ENCODE measurements at places on chromosomes 4 and X.

- peaks cover 26% of the 10 kb centered on the region for H3K36me3 ChIP-seq
- H3K27ac ChIP-seq = no peak overlapping the region
- H3K4me1 ChIP-seq = peaks cover 13% of the 10 kb centered on the region
- H3K4me3 ChIP-seq = no peak overlapping the region
- no peaks in the 10 kb centered on the region for H3K27me3 ChIP-seq
Measured at GRCh38 chrX:3678328-3678727, 35.1 kb downstream of the PRKX start.

DNA sequence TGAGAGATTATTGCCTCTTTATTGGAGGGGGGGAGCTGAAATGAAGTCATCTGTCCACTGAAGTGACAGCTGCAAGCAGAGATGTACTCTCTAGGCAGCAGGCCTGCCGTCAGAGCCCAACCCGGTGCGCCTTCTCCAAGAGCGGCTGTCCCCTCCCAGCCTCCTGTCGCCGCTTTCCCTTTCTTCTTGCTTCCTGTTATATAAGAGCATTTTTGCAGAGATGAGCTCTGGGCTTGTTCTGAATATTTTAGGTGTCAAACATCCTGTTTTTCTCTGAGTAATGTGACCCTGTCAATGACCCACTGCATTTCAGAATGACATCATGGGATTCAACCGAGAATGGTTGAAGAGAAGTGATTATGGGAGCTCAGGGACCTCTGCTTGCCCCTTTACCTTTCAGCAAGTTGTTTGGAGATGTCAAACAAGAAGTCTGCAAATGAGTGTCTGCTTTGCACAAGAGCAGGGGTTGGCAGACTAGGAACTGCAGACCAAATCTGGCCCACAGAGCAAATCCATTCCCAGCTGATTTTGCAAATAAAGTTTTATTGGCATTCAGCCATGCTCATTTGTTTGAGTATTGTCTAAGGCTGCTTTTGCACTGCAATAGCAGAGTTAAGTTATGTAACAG, 79.9 kb downstream of the SLC9A6 start:
- H3K4me1 ChIP-seq = peaks cover 10% of the 10 kb centered on the region
- no peak for DNase-seq
- H3K27ac ChIP-seq = no peak overlapping the region
- H3K27me3 ChIP-seq = peaks cover 3% of the 10 kb centered on the region
- H3K4me3 ChIP-seq = no peak overlapping the region

- H3K4me1 ChIP-seq = no peaks in the 10 kb centered on the region
- H3K4me3 ChIP-seq = no peak overlapping the region
- DNase-seq = no peak
- H3K27me3 ChIP-seq = no peaks in the 10 kb centered on the region
Measured at GRCh38 chrX:19046343-19047215, 62.7 kb upstream of the PHKA2 start.

GRCh38 chr4:46249516-46249915, 125.7 kb upstream of the GABRG1 start:
- H3K36me3 ChIP-seq = no peaks in the 10 kb centered on the region
- no peak for DNase-seq

- no peak for DNase-seq
- peaks cover 5% of the 10 kb centered on the region for H3K27me3 ChIP-seq
- H3K4me1 ChIP-seq = no peaks in the 10 kb centered on the region
- no peak overlapping the region for H3K4me3 ChIP-seq
- H3K27ac ChIP-seq = no peak overlapping the region
Measured at GRCh38 chr4:52780617-52781354, 29.6 kb upstream of the ERVMER34-1 start.

GRCh38 chrX:153735274-153735673, 10.6 kb downstream of the ABCD1 start:
- DNase-seq = no peak
- peak overlapping the region; percentile 18 for H3K27ac ChIP-seq
- peaks cover 26% of the 10 kb centered on the region for H3K36me3 ChIP-seq
- H3K4me3 ChIP-seq = no peak overlapping the region

- no peak for DNase-seq
- H3K4me1 ChIP-seq = no peaks in the 10 kb centered on the region
- H3K27me3 ChIP-seq = peaks cover 12% of the 10 kb centered on the region
- H3K27ac ChIP-seq = no peak overlapping the region
- no peaks in the 10 kb centered on the region for H3K36me3 ChIP-seq
Measured at GRCh38 chr4:158625544-158625943, 46.1 kb downstream of the C4orf46 start.

DNA sequence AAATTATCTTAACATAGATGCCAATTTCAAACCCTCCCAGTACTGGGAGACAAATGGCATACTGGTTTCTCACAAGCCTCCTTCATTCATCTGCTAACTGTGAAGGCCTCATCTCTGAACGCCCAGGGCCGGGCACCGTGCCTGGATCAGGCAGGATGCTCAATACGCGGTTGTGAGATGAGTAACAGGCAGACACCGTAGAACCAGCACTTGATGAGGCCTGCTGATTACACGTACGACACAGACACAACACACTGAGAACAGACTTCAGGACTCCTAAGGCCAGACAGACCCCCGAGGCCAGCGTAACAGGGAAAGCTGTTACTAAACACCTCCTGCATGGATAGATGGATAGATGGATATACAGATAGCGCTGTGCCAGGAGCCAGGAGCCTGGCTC, 154.6 kb downstream of the AFAP1 start:
- no peaks in the 10 kb centered on the region for H3K36me3 ChIP-seq
- no peak overlapping the region for H3K27ac ChIP-seq
- no peak for DNase-seq
- no peaks in the 10 kb centered on the region for H3K27me3 ChIP-seq
- H3K4me1 ChIP-seq = peaks cover 6% of the 10 kb centered on the region
- H3K4me3 ChIP-seq = no peak overlapping the region

DNA sequence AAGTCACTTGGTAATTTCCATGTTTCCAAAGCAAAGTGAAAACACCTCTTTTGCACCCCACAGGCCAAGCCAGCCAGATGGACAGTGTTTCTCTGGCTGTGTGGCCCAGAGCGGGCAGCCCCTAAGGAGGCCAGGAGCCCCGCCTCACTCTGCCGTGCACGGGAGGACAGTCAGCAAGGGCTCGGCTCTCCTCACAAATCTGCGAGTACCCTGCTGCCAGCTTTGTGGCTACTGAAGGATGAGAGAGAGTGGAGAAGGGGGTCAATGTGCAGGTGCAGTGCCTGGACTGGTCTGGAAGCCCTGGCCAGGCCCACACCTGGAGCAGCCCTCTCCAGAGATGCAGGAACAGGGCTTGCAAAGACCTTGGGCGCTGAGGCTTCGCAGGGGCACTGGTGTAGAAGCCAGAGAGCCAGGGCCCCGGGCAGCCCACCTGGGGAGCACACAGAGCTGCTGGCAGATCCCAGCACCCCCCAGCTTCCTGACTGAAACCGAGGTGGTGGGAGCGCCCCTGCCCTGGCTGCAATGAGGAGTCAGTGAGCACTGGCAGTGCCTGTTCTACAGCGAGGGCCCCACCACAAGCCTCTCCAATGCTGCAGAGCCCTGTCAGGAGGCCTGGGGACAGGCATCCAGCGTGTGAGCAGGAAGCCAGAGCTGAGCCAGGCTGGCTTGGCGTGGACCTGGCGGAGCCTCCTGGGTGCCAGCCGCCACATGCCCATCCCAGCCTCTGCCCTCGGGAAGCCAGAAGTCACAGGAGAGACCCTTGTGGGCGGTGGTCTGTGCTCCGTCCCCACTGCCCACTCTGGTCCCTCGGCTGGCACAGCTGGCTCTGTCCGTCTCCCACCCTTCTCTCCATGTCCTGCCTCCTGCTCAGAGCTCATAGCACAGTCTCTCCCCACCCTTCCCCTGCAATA, 3.9 kb downstream of the SPON2 start:
- peaks cover 21% of the 10 kb centered on the region for H3K27me3 ChIP-seq
- peak; percentile 43 for DNase-seq
- peaks cover 2% of the 10 kb centered on the region for H3K36me3 ChIP-seq
- peak overlapping the region; percentile 80 for H3K4me3 ChIP-seq
- H3K27ac ChIP-seq = peak overlapping the region; percentile 89
- peaks cover 19% of the 10 kb centered on the region for H3K4me1 ChIP-seq

GRCh38 chr4:161664740-161665139, 499.1 kb downstream of the FSTL5 start:
- no peak overlapping the region for H3K4me3 ChIP-seq
- no peaks in the 10 kb centered on the region for H3K4me1 ChIP-seq
- H3K27ac ChIP-seq = no peak overlapping the region
- H3K36me3 ChIP-seq = no peaks in the 10 kb centered on the region

DNA sequence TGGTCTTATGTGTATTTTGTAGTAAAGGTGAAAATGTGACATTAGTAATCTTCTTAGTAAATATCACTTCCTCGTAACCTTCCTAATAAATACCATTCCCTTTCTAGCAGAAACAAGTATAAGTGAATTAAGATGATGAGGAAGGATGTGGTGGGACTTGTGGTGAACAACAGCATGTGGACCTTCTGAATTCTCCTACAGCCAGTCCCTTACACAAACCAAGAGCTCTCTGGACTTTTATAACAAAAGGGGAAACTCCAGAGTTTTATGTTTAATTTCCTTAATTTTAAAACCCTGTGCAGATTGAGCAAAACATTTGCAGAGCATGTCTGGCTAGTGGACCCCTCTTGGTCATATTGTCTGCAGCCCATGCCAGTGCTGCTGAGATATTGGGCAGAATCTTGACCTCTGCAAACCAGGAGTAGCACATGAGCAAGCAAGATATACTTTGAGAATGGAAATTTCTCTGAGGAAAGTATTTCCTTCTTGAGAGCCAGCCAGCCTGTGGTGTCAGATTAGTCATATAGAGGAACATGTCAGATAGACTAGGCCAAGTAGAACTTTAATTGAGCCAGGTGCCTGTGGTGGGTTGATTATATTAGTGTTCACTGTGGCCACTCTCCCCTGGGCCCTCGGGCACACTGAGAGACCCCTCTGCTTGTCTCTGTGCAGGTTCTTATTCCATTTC, 328.2 kb downstream of the DKK2 start:
- H3K36me3 ChIP-seq = no peaks in the 10 kb centered on the region
- no peak overlapping the region for H3K27ac ChIP-seq
- no peak overlapping the region for H3K4me3 ChIP-seq

DNA sequence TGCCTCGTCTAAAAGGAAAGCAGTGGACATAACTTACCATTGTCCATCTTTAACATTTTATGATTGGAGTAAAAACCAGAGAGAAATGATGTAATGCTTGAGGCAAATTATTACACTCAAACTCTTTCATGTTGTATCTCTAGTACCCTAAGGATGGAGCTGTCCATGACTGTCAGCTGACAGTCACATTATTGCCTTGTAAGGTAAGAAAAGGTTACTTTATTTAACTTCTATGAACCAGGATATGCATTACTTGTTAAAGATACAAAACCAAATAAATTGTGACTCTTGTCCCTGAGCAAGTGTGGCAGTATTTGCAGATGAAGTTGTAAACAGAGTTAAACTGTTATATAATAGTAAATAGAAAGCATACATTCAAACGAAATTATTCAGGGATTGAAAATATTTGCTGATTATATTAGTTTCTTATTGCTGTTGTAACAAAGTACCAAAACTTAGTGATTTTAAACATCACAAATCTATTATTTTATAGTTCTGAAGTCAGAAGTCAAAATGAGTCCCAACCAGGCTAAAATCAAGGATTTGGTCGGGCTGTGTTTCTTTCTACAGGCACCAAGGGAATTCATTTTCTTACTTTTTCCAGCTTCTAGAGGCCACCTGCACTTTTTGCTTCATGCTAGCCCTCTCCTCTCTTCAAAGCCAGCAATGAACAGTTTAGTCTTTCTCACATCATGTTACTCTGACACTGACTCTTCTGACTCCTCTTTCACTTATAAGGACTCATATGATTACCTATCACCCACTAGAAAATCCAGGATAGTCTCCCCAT, 113.8 kb downstream of the CEP44 start:
- no peak overlapping the region for H3K4me3 ChIP-seq
- DNase-seq = no peak
- H3K27me3 ChIP-seq = peaks cover 12% of the 10 kb centered on the region
- no peaks in the 10 kb centered on the region for H3K36me3 ChIP-seq
- peaks cover 9% of the 10 kb centered on the region for H3K4me1 ChIP-seq

DNA sequence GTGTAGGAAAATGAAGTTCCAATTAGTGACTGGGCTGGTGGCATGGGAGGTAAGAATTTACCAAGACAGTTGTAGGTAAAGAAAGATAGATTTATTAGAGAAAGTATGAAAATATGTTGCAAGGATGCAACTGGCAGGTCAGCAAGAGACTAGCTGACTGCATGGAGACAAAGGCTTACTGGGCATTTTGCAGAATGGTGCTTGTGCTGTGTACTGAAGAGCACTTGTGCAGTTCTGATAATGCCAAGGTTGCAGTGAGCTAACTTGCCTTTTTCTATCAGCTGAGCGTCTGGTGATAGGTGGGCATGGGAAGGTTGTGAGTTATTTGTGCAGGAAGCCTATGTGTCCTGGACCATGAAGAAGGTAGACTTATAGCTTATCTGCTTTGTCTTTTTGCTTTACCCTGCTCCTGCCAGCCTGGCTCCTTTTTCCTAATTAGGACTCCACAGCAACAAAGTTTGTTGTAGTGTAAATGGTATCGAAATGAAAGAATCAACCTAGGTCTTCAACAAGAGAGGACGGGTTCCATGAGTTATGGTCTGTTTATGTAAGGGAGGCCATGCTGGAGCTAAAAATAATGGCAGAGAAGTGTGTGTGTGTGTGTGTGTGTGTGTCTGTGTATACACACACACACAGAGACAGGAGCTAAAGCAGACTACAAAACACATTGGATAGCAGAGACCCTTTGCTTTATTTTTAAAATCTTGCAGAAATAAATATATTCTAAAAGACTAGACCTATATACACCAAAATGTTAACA, 15.0 kb downstream of the BST1 start:
- H3K4me1 ChIP-seq = no peaks in the 10 kb centered on the region
- no peak for DNase-seq
- no peak overlapping the region for H3K27ac ChIP-seq
- peaks cover 3% of the 10 kb centered on the region for H3K27me3 ChIP-seq
- H3K4me3 ChIP-seq = no peak overlapping the region

- no peaks in the 10 kb centered on the region for H3K27me3 ChIP-seq
- H3K4me3 ChIP-seq = peak overlapping the region; percentile 83
- peaks cover 70% of the 10 kb centered on the region for H3K4me1 ChIP-seq
- H3K27ac ChIP-seq = peak overlapping the region; percentile 97
- DNase-seq = no peak
Measured at GRCh38 chr4:121182296-121182695, 18.2 kb upstream of the TNIP3 start.

DNA sequence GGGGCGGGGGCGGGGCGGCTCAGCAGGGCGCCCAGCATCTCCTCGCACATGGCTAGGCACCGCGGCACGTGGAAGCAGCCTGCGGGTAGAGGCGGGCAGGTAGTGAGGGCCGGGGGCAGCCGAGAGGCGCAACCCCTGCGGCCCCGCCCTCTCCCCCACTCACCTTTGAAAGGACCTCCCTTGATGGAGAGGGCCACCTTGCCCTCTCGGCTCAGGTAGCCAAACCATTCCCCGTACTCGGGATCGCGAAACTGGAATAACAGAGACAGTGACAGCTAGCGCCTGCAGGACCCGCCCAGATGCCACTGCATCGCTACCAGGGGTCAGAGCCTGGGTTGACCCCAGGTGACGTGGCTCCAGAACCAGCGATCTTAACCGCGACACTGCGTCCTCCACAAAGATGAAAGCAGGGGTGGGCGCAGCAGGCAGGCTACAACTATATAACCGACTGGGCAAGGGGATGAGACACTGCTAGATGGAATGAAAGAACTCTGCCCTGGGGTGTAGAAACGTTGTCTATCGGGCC, 552 bp upstream of the NAA10 start:
- no peak for DNase-seq
- H3K27ac ChIP-seq = peak overlapping the region; percentile 40
- no peaks in the 10 kb centered on the region for H3K27me3 ChIP-seq
- H3K4me1 ChIP-seq = peaks cover 31% of the 10 kb centered on the region
- H3K36me3 ChIP-seq = peaks cover 7% of the 10 kb centered on the region

GRCh38 chr4:41192136-41192535, 22.2 kb downstream of the APBB2 start:
- no peaks in the 10 kb centered on the region for H3K4me1 ChIP-seq
- DNase-seq = no peak
- H3K27me3 ChIP-seq = peaks cover 3% of the 10 kb centered on the region
- no peaks in the 10 kb centered on the region for H3K36me3 ChIP-seq
- H3K27ac ChIP-seq = no peak overlapping the region
- no peak overlapping the region for H3K4me3 ChIP-seq
